ENCODE measurements at places on chromosomes 3 and 15. TPM values are rescaled to one million over a fixed set of nuclear protein-coding genes. Genes with fewer than 3 reads are reported as not detected.

DNA sequence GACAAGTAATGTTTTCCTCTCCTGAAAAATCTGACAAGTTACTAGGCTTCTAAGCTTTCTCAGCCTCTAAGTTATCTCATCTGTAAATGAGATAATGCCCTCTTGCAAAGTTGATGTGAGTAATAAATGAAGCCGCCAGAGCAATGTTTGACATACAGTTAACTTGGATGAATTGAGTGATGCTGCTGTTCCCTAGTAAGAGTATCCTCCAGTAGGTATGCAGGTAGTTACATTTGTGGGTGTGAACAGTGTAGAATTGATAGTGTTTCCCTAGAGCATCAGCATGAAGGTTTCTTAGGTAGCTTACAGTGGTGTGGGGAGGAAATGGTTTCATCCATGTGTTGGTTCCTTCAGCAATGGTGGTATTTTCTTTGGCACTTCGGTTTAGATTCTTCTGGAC, 3.4 kb downstream of the ATP2C1 start:
- H3K36me3 ChIP-seq: no peaks in the 10 kb centered on the region
- no peak for DNase-seq
- H3K27ac ChIP-seq: no peak overlapping the region
- no peaks in the 10 kb centered on the region for H3K27me3 ChIP-seq
- 0 out of 3 replicates have a peak overlapping the region, but pooled peaks have one; percentile 1 for H3K4me3 ChIP-seq
- peaks cover 6% of the 10 kb centered on the region for H3K4me1 ChIP-seq

- DNase-seq: no peak
- no peaks in the 10 kb centered on the region for H3K4me1 ChIP-seq
- H3K4me3 ChIP-seq: no peak overlapping the region
- H3K27me3 ChIP-seq: no peaks in the 10 kb centered on the region
- no peaks in the 10 kb centered on the region for H3K36me3 ChIP-seq
Observed at GRCh38 chr3:120169407-120169806, 75.2 kb upstream of the GSK3B start.

DNA sequence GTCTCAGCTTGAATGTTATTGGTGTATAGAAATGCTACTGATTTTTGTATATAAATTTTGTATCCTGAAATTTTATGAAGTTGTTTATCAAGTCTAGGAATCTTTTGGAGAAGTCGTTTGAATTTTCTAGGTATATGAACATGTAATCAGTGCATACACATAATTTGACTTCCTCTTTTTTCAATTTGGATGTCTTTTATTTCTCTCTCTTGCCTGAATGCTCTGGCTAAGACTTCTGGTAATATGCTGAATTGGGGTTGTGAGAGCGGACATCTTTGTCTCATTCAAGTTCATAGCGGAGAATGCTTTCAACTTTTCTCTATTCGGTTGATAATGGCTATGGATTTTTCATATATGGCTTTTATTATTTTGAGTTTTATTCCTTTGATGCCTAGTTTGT, 100.9 kb upstream of the MCTP2 start:
- DNase-seq: no peak
- H3K27ac ChIP-seq: no peak overlapping the region
- H3K27me3 ChIP-seq: no peaks in the 10 kb centered on the region
- H3K4me1 ChIP-seq: no peaks in the 10 kb centered on the region

DNA sequence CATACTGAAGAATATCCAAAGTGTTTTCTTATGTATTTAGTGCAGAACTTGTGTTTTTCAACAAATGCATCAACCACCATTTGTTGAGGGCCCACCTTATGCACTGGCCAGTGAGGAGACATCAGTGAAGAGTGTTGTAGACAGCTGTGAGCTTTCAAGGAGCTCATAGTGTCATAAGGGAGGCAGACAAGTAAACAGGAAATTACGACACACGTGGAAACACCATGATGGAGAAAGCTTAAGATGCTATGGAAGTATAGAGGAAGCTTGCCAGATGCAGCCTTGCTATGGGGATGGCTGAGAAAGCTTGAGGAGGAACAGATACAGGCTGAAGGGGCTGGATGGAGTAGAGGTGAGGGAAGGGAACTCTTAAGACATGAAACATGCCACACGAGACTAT, 50.8 kb upstream of the PSMD6 start:
- no peak overlapping the region for H3K27ac ChIP-seq
- no peak for DNase-seq
- H3K4me1 ChIP-seq: no peaks in the 10 kb centered on the region
- H3K27me3 ChIP-seq: no peaks in the 10 kb centered on the region
- H3K36me3 ChIP-seq: no peaks in the 10 kb centered on the region

GRCh38 chr3:132416161-132416560, 1.1 kb upstream of the DNAJC13 start:
- peak overlapping the region; percentile 99 for H3K4me3 ChIP-seq
- peaks cover 4% of the 10 kb centered on the region for H3K36me3 ChIP-seq
- DNase-seq: no peak

GRCh38 chr15:66927201-66928077, 138.0 kb upstream of the SMAD3 start:
- peaks cover under 1% of the 10 kb centered on the region for H3K36me3 ChIP-seq
- H3K4me1 ChIP-seq: peaks cover 3% of the 10 kb centered on the region
- DNase-seq: peak; percentile 6
- H3K27me3 ChIP-seq: no peaks in the 10 kb centered on the region

- H3K27me3 ChIP-seq: no peaks in the 10 kb centered on the region
- DNase-seq: no peak
- no peaks in the 10 kb centered on the region for H3K36me3 ChIP-seq
- H3K4me3 ChIP-seq: no peak overlapping the region
- H3K27ac ChIP-seq: no peak overlapping the region
Observed at GRCh38 chr3:114799816-114800215, 347.3 kb downstream of the ZBTB20 start.

DNA sequence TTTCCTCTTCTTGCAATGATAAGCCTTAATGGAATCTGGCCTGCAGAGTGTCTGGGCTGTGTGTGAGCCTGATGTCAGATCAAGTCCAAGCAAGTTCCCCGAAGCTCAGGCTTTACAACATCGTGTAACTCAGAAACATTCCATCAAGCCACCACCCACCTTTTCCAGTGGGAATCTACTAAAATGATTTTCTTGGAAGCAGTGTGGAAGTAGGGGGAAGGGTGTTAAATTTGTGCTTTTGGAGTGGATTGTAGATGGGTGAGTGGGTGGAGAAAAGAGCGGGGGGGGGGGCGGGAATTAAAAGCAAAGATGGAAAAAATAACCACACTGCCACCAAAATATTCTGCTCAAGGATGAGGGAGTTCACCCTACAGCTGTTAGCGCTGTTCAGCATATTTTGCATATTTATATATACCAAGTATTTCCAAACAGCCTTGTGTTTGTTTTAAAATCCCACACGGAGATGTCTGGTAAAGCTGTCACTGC, 53.6 kb downstream of the VGLL3 start:
- DNase-seq: no peak
- H3K4me1 ChIP-seq: no peaks in the 10 kb centered on the region
- H3K27ac ChIP-seq: no peak overlapping the region
- H3K4me3 ChIP-seq: no peak overlapping the region
- H3K27me3 ChIP-seq: no peaks in the 10 kb centered on the region

The NDN gene
- 34.8 TPM for total RNA-seq

The DHX30 gene
- total RNA-seq: 107 TPM
